ENCODE measurements at places on chromosomes 2 and 18.

DNA sequence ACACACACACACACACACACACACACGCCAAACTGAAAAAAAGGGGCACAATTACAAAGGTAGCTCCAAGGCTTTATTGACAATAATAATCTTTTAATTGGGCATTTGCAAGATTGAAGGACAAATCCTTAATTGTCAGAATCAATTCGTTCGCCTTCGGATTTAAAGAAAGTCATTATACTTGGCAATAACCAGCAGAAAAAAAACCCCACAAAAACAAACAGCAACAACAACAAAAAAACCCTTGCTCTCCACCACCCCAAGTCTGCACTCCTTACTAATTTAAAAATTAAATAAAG is 1.8 kb upstream of the HOXD8 start:
- DNase-seq, result no peak

DNA sequence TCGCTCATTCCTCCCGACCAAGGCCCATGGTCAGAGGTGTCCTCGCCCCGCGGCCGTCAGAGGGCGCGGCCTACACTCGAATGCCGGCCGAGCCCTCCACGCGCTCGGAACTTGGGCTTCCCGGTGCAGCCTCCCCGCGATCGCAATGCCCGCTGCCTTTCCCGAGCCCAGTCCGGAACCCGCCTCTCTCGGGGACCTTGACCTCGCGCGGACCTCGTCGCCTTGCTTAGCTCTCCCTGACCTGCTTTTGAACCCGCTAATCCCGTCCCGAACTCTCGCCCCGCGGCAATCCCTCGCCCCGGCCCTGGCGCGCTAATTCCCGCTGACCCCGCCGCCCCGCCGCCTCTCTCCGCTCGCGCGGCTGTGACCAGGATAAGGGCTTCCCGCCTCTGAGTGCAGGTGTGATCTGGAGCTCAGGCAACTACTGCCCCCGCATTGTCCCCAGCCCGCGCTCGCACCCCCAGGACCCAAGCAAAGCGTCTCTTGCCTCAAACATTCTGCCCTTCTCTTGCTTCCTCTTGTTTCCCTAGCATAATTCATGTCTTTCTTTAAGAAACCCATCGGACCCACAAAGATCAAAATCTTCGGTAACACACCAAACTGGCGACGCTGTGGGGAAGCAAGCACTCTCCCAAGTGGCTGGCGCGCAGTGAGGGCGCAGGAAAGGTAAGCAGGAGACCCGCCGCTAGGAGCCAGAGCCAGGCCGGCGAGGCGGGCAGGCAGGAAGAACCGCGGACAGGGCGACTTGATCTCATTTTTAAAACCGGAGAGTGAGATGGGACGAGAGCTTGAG is 46.6 kb upstream of the ATP6V1B1 start:
- no peak for DNase-seq

DNA sequence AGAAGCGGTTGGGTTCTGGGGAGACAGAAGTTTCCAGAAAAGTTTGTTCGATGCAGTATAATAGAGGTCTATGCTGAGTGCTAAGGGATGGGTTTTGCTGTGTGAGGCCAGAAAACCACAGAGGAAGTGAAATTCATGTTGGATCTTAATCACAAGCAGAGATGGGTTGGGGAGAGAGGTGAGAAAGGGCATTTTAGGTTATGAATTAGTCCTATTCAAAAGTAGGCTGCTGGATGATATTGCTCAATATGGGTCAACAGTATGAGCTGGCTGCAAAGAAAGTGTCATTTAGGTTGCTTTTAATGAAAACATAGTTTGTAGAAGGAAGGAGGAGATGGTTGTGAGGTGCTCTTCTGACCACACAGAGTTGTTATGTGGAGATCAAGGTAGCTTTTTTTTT is 118.8 kb upstream of the LHCGR start:
- no peak for DNase-seq

GRCh38 chr2:138390316-138390945 is 111.1 kb upstream of the SPOPL start:
- DNase-seq, result no peak

- no peak for DNase-seq
These were observed 88.8 kb upstream of the ASB18 start for GRCh38 chr2:236352761-236353593.

DNA sequence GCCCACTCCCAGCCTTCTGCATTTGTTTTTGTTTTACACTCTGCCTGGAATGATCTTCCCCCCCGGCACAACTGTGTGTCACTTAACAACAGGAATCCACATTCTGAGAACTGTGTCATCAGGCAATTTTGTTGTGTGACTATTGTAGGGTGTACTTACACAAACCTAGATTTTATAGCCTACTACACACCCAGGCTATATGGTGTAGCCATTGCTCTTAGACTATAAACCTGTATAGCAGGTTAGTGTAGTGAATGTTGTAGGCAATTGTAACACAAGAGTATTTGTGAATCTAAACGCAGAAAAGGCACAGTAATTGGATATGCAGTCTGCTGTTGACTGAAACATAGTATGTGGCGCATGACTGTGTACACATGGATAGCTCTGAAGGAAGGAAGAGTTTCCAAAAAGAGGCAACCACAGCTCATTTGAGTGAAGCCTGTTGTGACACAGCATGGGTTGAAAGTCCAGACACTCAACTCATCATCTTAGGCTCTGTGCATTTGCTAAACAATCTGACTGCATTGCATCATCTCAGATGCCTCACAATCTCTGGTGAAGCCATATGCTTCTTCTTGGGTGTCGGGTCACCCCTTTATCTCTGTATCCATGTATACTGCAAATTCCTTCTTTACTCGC is 506.6 kb upstream of the SPHKAP start:
- DNase-seq, result no peak
